ENCODE measurements at places on chromosomes 3 and 15. TPM values are rescaled to one million over a fixed set of nuclear protein-coding genes. Genes with fewer than 3 reads are reported as not detected.
A peak's percentile ranks its signal among the peaks of the same experiment; 100 is the strongest.

Gene TICRR
- 0.10 TPM for total RNA-seq

Gene ANKRD34C
- total RNA-seq, result 0.19 TPM

Gene TRH
- total RNA-seq, result not detected

Gene GPR156
- total RNA-seq, result 3.1 TPM

Gene SENP5
- 26.5 TPM for total RNA-seq

Gene ISLR
- total RNA-seq, result 108 TPM

Gene SLC2A2
- total RNA-seq, result not detected

Gene FES
- 31.7 TPM for total RNA-seq

Gene UBE2E2
- 65.5 TPM for total RNA-seq

Gene ZNF385D
- 32.7 TPM for total RNA-seq

Gene RYR3
- total RNA-seq, result 9.7 TPM

Gene AP4E1
- total RNA-seq, result 11.5 TPM

Gene EHHADH
- 4.1 TPM for total RNA-seq

DNA sequence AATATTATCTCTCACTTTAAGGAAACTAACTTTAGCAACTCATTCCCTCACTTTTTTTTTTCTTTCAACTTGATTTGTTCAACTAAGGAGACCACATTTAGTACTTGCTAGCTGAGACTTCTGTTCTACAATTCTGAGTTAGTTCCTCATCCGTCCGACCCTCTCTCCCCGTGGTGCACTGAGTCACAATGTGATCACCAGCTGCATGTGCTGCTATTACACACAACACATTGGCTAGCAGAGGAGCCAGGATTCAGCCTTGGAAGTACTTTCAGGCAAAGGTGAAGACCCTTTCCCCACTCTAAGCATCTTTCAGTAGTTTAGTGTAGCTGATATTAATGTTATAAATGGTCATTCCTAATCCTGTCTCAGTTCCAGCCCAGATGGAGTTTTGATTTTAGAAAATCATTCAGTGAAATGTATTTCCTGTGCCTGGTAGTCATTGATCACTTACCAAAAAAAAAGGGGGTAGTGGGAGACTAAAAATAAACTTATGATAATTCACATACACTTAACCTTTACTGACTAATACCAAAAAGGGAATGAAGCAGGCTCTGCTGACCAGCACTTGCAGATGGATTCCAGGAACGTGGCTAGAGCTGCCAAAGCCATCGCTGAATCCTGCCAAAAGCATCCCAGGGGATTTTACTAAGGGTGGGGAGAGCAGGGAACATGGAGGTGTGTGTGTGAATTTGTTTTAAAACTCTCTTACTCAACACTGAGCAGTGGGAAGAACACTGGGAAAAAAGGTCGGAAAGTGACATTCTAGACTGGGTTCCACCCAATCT is 424.8 kb downstream of the LPP start:
- DNase-seq, result peak; percentile 89

DNA sequence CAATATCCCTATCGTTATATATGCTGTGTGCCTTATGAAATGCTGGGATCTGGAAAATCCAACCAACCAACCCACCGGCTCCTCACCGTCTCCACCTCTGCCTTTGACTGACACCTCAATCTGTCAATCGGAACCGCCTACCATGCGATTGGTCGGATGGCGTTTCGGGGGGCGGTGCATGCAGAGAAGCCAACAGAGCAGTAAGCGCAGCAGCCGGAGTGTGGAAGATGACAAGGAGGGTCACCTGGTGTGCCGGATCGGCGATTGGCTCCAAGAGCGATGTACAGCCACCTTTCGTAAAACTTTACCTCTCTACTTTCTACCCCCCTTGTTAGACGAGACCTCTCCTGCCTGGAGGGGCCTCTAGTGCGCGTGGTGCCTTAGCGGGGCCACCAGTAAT is 6.3 kb downstream of the CLK3 start:
- no peak for DNase-seq

DNA sequence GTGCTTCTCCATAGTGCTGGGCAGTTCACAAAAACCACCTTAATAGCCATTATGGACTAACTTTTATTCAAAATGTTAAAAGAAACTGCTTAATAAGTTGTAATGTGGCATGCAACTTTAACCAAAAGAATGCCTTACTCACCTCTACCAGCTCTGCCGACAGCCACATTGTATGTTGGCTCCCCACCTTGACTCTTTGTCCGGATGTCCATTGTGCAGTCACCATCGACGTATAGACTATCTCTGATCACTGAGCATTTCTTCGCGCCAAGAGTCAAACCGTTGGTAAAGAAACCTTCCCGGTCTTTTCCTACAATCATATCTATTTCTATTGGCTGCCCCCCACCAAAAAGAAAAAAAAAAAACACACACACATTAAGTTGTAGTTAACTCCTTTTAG is 2.5 kb downstream of the PFN2 start:
- DNase-seq, result no peak

- no peak for DNase-seq
Measured at GRCh38 chr15:91342097-91342496, 242.0 kb downstream of the SV2B start.

- DNase-seq, result no peak
Measured at GRCh38 chr3:124594581-124594980, 135.7 kb upstream of the UMPS start.

DNA sequence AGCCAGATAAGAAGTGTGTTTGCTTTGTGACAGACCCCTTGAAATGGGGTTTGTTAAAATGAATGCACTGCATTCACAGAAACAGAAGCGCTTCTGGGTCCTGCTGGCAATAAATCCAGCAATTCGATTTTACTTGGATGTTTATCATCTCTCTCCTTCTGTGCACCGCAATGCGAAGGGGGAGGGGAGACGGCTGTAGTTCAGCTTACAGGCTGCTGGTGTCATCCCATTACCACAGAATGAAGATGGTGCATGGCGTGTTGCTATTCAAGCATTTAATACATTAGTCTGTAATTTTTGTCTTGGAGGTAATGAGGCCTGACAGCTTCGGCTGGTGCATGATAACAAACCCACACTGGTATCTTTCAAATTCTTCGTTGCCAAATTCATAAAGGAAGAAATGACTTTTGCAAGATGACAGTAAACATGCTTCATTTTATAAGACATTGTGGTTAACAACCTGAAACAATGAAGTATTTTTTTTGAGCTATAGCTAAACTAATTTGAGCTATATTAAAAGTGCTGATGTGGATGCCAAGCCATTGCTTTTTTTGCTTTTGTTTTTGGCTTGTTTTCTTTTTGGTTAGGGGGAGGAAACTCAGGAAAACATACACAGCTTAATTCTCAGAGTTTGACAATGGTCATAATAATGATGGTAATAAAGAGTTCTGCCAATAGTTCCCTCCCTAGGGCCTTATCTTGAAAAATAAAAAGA is 418.3 kb downstream of the OTOL1 start:
- DNase-seq, result no peak

- DNase-seq, result no peak
Measured at GRCh38 chr15:78056714-78057269, 20.7 kb downstream of the TBC1D2B start.

DNA sequence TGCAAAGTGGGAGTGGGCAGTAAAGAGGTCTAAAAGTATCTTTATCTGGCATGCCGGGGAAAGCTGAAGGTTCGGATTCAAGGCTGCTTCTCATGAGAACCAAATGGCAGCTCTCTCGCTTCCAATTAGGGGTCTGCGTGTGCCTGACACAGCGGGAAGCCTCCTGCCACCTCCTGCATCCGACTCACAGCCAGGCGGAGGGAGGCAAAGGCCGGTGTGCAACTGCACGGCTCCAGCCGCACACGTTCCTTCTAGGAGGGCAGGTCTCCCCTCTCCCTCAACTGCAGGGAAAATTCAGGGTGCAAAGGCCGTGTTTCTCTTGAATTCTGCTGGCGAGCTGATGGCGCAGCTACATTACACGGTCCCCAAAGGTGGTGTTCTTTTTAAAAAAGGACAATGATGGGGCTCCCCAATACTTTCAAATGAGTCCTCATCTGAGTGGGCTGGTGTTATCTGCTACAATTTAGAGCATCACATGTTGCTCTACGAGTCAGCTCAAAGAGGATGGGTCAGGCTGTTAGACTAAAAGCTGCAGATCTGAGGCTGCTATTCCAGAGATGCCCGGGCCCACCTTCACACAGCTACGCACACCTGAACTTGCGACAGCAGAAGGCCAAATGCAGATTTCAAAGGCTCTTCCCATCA is 226.6 kb downstream of the ADAMTS17 start:
- DNase-seq, result peak; percentile 30

GRCh38 chr15:45449916-45450867 is 71.8 kb upstream of the GATM start:
- DNase-seq, result no peak

DNA sequence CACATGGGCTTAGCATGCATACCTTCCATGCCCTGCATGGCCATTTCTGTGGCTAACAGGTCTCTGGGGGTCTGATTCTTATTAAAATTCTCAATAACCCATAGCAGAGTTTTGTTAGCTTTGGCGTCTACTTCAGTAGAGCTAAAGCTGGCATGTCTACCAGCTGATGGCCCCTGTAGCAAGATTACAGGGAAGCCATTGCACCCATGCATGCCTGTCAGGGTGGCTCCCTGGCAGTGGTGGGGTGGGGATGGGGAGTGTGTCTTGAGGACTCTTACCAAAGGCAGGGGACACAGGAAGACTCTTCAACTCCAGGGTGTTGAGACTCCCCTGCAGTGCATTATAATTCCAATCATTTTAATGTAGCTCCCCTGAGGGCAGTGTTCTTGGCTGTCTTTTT is 4.7 kb downstream of the KY start:
- DNase-seq, result no peak

DNA sequence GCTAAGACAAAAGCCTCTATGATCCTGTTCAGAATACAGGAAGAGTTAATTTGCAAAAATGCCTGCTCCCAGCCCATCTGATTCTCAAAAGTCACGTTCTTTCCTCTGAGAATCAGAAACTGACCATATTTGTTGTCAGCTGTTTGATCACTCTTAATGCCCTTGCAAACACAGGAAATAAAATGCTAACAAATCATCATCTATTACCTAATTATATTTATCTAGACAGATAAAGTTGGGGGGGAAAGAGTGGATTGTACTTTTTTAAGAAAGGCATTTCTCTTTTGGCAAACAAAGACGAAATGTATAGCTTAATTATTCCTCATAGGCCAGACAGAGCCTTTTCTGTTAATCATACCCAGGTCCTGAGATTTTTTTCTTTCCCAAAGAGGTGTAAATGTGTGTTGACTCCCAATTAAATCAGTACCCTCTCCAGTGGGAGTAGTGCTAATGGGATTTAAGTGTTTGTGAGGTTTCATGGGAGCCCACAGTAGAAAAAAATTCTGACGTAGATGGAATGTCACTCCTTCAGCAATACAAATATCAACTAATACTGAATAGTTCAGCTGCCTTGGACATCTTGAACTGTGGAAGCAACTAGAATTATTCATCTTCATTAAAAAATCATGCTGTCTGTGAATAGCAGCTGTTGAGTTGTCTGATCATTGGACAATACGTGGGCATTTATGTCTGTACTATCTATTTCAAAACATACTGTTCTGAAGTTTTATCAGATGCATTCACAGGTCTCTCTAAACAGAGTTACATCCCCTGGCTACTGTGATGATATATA is 22.5 kb upstream of the BNIP2 start:
- no peak for DNase-seq

GRCh38 chr15:78177447-78177873 is 28.3 kb downstream of the IDH3A start:
- DNase-seq, result no peak

DNA sequence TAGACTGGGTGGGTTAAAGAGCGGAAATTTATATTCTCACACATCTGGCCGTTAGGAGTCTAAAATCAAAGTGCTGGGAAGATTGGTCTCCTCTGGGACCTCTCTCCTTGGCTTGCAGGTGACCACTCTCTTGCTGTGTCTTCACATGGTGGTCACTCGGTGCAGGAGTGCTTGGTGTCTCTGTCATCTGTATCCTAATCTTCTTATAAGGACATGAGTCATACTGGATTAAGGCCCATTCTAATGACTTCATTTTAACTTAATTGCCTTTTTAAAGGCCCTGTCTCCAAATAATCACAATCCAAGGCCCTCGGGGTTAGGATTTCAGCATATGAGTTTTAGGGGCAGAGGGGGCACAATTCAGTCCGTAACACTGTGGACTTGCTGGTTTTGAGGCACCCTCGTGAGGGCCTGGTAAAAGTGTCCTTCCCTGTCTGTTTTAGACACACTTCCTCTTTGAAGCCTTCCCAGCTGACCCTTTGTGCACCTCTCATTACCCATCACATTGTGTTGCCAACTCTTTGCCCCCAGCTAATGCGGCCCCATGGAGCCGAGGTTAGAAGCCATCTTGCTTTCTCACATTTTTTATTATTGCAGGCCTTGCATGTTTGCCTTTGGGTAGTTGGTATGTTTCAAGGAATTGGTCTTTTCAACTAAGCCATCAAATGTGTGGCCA is 3.2 kb downstream of the XYLB start:
- peak; percentile 35 for DNase-seq

GRCh38 chr3:57726397-57726796 is 29.7 kb upstream of the SLMAP start:
- DNase-seq, result no peak

- DNase-seq, result no peak
Measured at GRCh38 chr3:47716656-47717055, 65.0 kb downstream of the SMARCC1 start.
